ENCODE measurements at places on chromosomes 7 and 10. TPM values are rescaled to one million over a fixed set of nuclear protein-coding genes. Genes with fewer than 3 reads are reported as not detected.

The IDI2 gene
- total RNA-seq: not detected

The TMEM229A gene
- not detected for total RNA-seq

The CHAT gene
- not detected for total RNA-seq

DNA sequence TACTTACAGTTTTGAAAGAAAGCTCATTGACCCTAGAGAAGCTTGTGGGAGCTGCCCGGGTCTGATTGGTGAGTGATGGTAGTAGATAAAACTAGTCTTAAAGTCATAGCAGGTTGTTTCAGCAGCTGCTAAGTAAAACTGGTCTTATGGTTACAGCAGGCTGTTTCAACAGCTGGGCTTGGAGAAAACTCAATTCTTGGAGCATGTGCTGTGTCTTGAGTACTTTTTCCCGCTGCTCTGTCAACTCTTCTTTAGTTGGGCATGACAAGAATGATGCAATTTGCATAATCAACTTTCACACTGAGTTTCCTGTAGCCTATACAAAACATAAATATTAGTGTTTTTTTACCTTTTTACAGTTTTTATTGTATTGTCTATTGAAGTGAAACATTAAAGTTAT, 707.9 kb downstream of the AUTS2 start:
- no peak for DNase-seq

- no peak for DNase-seq
These were observed 179.8 kb downstream of the NPSR1 start for GRCh38 chr7:34837801-34838201.

- no peak for DNase-seq
These were observed 61.3 kb upstream of the RNF148 start for GRCh38 chr7:122764020-122764419.

DNA sequence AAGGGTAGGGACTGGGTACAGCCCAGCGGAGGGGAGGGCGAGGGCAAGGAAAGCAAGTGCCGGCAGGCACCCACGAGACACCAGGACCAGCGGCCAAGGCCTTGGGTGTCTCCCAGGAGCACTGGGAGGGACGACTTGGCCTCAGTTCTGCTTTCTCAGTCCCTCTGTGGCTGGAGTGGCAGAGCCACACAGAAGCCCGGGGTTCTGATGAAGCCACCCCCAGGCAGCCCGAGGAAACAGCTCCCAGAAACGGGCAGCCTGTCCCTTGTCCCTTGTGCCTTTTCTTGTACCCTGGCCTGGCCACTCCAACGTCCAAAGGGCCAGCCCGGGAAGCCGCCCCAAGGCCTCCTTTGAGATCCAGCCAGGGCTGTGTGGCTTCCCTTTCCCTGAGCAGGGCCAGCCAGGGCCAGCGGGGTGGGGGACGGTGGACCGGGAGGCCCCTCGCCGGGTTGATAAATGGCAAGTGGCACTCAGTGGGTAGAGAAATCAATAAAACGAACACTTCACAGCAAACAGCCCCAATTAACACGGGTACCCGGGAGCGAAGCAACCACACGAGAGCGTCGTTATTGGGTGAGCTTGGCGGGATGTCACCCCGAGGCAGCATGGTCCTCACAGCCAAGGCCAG, 69.8 kb upstream of the GNA12 start:
- DNase-seq: no peak

DNA sequence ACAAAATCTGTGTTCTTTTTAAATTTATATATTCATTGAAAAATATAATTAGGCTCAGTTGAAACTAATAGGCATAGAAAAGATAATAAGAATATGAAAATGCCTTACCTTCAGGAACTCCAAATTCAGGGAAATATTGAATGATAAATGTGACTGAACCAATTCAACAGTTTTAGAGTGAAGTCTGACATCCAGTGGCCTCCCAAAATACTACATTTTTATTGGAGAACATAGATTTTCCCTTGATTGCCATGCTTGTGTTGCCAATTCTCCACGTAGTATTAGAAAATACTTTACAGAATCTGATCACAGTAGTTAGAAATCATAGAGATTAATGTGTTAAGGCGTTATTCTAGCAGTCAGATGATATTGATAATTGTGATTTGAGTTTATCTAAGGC, 1246.7 kb downstream of the GATA3 start:
- no peak for DNase-seq

- DNase-seq: no peak
These were observed 35.9 kb upstream of the SFTPD start for GRCh38 chr10:79984851-79985250.

Data from OCI-LY7 (cell line).